ENCODE measurements at places on chromosomes 3 and 15.

DNA sequence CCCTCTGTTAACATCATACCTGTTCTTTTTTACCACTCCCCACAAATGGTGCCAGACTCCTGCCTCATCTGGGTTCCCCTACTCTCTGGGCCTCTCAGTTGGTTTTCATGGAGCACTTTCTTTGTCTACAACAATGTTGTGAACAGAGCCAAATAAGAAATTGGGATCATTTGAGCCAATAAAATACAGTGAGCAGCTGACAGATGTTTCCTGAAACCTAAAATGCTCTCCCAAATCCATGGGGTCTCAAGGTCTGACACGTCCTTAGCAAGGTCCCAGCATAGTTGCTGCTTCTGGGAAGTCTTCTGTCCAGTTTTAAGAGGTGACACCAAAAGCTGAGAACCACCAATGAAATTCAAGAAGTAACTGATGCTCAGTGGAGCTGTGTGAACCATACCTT, 1.7 kb downstream of the NMNAT3 start:
- DNase-seq, result no peak

DNA sequence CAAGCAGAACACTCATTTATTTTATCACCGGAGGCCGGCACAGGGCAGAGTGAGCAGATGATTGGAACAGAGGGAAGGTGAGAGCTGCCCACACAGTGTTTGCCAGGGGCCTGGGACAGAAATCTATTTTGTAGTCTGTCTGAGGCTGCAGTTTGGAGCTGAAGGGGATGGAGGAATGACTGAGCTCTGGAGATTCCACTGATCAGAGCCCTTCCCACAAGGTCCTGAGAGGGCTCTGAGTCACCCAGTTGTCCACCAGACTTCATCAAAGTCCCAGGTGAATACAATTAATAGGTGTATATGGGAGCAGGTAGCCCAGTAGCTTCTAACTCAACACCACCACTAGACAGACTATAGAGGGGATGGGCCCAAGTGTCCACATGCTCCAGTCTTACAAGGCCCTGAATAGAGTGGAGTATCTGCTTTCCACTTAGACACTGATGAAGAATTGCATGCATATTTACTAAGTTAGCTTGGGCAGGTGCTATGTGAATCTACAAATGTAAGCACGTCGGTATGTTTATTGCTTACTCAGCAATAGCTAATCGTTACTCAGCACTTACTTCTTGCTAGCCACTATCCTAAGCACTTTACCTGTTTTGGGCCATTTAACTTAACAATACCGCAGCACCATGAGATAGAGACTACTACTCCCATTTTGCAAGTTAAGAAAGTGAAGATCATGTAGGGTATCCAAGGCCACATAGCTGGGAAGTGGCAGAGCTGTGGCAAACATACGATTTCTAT, 2.7 kb upstream of the STARD5 start:
- no peak for DNase-seq

- DNase-seq, result no peak
These were observed 18.4 kb upstream of the ABTB1 start for GRCh38 chr3:127654374-127654773.

DNA sequence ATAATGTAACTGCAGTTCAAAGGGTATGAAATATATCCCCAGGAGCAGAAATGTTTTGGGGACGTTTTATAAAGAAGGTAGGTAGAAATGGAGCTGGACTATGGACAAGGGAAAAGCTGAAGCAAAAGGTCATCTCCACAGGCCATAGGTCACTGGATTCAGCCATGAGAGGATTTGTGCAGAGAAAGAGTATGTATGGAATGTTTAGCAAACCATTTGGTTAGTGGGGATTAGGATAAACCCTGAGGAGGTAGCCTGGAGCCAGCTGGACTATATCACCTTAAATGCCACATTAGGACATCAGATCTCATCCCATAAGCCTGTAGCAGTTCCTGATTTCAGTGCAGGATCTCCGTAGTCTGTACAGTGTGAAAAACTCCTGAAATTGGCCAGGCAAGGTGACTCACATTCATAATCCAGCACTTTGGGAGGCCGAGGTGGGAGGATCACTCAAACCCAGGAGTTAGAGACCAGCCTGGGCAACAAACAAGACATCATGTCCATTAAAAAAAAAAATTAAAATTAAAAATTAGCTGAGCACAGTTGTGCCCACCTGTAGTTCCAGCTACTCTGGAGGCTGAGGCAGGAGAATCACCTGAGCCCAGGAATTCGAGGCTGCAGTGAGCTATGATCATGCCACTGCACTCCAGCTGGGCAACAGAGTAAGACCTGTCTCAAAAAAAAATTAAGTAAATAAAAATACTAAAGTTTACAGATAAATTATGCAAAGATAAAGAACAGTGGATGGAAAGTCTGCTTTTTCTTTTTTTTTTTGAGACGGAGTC, 4.7 kb downstream of the IP6K1 start:
- no peak for DNase-seq

GRCh38 chr3:157148196-157148889, 11.6 kb downstream of the CCNL1 start:
- no peak for DNase-seq

- no peak for DNase-seq
These were observed 85.6 kb downstream of the BCHE start for GRCh38 chr3:165751637-165752036.

DNA sequence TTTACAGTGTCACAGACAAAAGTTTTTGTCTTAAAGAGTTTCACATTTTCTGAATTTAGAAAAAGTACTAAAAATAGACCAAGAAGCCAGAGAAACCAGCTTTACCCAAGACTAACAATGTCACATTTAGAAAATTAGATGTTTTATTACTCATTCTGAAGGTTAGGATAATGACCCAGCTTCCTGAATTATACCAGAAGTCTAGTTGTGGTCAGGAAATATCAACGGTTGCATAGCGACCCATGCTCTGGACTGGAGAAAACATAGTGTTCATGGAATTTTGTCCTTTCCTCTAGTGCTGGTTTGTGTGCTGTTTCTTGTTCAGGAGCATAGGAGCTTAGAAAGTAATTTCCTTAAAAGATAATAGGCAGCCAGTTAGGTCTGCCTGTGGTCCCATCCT, 59.0 kb downstream of the DPPA2 start:
- DNase-seq, result peak; percentile 73
